ENCODE measurements at places on chromosomes 1 and 21.

GRCh38 chr1:230790026-230790425 is 42.8 kb downstream of the CAPN9 start:
- no peak for DNase-seq

GRCh38 chr1:8985915-8986813 is 40.1 kb downstream of the SLC2A7 start:
- DNase-seq = no peak

GRCh38 chr1:169484683-169485430 is 887 bp downstream of the SLC19A2 start:
- DNase-seq = peak; percentile 55

- no peak for DNase-seq
Observed at GRCh38 chr1:223126741-223127140, 16.3 kb downstream of the TLR5 start.

GRCh38 chr1:3069491-3070308 is 697 bp downstream of the PRDM16 start:
- peak; percentile 19 for DNase-seq

DNA sequence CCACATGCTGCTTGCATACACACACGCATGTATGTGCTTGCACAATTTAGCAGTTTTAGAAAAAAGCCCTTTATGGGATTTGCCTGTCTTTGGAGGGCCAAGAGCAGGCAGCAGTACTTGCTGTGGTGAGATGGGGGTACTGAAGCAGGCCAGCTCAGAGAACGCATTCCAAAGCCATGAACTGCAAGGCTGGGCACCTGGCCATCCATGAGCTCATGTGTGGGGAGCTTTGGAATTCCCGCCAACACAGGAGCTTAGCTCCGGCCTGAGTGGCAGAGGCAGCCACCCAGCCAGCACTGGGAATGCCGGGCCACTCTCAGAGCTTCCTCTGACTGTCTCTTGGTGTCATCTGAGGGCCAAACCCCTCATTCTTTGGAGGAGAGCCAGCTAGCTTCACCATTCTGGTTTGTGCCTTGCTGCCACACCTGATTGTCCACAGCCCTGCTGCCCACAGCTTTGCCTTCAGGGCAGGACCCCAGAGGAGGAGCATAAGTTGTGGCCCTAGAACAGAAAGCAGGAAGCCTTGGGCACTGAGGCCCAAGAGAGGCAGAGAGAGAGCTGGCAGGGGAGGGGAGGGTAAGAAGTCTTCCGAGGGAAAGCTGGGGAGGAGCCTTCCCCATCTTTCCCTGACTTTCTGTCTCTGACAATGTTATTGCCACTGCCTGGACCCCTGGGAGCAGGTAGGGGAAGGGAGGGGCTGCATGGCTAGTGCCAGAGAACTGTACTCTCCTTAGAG is 92.1 kb upstream of the POU3F1 start:
- no peak for DNase-seq

- DNase-seq = no peak
Observed at GRCh38 chr1:41169066-41169798, 72.9 kb downstream of the SCMH1 start.

GRCh38 chr1:229148743-229149142 is 122.2 kb upstream of the RAB4A start:
- no peak for DNase-seq

DNA sequence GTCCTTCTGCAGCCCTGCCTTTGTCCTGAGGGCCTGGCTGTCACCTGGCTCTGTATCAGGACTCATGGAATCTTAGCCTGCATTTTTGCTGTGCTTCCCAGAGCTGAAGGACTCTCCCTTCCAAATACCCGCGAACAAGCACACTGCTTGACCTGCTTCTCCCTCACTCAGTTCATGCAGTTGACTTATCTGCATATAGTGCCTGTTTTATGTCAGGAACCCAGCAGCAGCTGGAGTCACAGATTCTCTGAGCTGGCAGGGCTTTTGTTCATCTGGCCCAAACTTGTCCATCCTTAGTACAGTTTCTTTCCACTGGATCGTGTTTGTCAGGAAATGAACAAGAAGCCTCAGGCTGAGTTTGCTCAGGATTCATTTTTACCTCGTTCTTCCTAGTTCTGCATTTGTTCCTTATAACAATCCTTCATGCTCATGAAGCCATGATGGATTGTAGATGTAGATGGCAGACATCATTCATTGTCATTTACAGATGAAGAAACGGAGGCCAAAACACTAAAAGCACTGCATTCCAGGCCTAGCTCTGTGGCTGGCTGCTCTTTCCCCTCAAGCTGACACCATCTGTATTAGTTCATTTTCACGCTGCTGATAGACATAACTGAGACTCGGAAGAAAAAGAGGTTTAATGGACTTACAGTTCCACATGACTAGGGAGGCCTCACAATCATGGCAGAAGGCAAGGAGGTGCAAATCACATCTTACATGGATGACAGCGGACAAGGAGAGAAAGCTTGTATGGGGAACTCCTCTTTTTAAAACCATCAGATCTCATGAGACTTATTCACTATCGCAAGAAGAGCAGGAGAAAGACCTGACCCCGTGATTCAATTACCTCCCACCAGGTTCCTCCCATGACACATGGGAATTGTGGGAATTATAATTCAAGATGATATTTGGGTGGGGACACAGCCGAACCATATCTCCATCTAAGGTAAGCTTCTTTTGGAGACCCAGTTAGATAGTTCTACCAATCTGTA is 150.9 kb downstream of the HIVEP3 start:
- DNase-seq = no peak

DNA sequence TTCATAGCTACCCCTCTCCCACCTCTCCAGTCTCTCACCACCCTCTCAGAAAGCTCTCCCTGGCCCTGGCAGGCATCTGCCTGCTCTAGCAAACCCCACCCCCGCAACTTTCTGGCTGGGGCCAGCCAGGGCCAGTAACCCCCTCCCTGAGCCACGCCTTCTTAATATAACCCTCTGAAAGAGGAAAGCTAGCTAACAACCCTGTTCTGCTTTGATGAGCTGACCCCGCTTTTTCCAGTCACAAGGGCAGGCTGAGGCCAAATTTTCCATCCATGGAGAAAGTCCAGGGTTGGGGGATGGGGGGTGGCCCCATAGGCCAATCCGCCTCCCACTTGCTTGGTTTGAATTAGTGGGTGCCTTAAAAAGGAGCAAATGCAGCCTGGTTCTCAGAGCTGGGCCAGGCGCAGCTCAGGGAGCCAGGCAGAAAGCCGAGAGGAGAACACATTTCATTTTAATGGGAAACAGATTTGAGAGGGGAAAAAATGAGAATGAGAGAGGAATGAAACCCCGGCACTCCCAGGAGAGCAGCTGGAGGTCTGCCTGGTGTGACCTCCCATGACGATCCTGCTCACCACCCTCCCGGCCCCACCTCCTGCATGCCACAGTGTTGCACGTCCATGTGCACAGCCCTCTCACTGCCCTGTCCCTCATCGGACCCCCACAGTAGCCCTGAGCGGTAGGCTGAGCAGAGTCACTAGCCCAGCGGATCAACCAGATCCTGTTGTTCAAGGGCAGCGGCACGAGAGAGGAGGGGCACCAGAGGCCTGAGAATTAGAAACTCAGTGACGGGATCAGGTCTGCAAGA is 62.3 kb downstream of the OPTC start:
- no peak for DNase-seq

- peak; percentile 67 for DNase-seq
Observed at GRCh38 chr1:151196292-151196800, 2.0 kb upstream of the PIP5K1A start.

- no peak for DNase-seq
Observed at GRCh38 chr1:64608005-64608650, 136.7 kb upstream of the RAVER2 start.

GRCh38 chr21:38955495-38955894 is 149.8 kb downstream of the ETS2 start:
- DNase-seq = no peak

DNA sequence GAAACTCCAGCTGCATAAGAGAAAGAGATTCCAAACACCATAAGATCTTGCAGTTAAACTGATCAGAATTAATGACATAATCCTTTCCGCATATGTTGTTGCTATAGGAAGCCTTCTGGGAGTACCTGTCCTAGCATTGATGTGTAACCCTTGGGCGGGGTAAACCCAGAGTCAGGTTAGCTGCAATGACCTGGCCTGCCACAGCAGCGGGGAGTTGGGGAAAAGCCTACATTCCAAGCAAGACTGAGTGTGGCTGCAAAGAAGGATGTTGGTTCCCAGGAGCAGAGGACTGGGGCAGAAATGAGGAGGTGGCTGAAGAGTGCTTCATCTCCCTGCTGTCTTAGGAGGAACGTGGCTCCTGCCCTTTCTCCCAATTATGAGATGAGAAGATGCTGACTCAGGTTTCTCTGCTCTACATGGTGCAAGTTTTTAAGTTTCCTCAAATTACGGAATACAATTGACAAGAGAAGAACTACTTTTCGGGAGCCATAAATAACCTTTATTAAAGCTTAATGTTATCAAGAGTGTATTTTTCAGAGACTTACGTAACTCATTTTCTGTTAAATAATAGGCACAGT is 142.1 kb downstream of the RYR2 start:
- DNase-seq = no peak

DNA sequence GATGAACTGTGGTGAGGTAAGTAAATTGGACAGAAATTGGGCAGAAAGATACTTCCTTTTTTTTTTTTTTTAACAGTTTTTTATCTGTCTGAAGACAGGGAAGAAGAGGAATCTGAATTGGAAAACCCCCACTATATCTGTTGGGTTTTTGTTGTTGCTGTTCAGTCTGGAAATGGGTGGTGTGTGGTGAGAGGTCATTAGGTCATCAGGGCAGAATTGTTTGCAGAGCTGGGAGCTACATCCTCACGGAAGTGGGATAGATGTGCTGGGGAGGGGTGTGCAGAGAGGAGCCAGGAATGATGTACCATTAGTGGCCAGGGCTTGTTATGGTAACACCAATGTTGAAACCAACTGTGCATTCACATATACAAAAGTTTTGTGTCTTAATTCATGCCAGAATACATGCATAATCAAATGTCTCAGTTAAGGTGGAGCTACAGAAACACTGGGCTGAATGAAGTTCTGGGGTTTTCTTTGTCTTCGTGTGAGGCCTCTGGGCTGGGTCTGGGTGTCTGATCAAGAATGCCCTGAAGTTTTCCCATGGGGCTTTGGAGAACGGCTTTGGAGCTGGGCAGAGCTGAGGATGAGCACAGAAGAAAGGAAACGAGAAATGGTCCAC is 12.4 kb downstream of the USP25 start:
- no peak for DNase-seq

- no peak for DNase-seq
Observed at GRCh38 chr1:216888731-216889130, 165.5 kb upstream of the ESRRG start.

DNA sequence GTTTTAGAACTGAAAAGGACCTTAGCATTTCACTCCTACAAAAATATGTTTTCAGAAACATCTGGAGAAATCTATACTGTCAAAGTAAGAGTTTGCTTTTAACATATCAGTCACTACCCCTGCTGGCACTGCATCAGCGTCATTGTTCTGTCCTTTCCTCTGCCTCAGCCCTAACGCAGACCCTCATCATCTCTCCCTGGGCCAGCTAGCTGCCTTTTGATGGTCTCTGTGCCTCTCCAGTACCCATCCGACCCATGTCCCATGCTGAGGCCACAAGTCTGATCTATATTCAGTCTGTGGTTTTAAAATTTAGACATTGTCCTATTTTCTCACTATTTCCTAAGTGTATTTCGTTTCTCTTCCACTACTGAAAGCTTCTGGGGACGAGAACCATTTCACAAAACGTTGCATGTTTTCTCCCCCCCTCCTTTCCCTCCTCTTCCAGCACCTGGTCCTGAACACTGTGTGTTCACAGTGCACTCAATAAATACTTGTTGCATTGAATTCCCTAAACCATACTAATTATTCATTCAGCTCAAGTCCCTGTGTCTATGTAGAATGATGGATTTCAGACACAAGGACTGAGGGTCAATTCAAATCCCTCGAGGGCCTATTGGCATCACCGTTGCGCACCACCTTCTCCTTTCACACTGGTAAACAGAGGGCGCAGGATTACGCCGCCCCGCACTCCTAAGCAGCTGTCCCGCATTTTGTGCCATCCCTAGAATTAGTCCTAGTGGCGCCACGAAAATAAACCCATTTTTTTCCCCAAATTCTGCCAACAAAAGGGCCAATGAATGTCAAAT is 53.4 kb downstream of the CD2 start:
- no peak for DNase-seq

DNA sequence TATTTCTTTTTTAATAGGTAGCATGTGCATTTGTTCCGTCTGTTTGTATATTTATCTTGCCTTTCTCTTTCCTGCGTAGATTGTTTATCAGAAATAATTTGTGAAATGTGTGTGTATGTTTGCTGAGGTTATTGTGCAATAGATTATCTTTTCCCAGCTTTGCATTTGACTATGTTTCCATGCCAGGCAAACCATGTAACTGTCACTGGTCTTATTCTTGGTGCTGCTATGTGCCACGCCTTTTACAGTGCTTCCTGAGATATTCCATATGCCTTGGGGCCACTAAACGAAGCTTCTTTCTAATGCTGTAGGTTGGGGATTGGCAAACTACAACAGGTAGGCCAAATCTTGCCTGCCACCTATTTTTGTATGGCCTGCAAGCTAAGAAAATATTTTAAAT is 598.8 kb downstream of the PLPP3 start:
- no peak for DNase-seq

DNA sequence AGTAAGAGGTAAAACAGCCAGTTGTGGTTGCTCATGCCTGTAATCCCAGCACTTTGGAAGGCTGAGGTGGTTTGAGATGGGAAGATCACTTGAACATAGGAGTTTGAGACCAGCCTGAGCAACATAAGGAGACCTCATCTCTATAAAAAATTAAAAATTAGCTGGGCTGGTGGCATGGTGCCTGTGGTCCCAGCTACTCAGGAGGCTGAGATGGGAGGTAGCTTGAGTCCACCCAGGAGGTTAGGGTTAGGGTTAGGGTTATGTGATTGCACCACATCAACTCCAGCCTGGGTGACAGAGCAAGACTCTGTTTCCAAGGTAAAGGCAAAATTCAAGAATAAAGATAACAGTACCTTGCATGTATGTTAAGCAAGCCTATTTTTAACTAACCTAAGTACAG is 3.5 kb downstream of the SAMSN1 start:
- DNase-seq = no peak

- DNase-seq = no peak
Observed at GRCh38 chr1:201088901-201089525, 23.2 kb downstream of the CACNA1S start.

- no peak for DNase-seq
Observed at GRCh38 chr1:205162301-205162700, 40.5 kb upstream of the RBBP5 start.

GRCh38 chr1:18722270-18722669 is 91.6 kb downstream of the PAX7 start:
- DNase-seq = no peak

GRCh38 chr1:80542231-80542630 is 1258.5 kb upstream of the ADGRL2 start:
- no peak for DNase-seq

DNA sequence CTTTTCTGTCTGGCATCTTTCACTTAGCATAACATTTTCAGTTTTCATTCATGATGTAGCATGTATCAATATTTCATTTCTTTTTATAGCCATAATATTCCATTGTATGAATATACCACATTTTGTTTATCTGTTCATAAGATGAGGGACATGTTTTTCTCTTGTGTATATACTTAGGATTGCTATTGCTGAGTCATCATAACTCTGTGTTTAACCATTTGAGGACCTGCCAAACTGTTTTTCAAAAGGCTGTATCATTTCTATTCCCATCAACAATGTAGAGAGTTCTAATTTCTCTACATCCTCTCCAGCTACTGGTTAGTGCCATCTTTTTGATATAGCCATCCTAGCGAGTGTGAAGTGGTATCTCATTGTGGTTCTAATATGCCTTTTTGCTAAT is 26.2 kb downstream of the MPZL1 start:
- DNase-seq = no peak
